ENCODE measurements at places on chromosomes 5 and 9.

DNA sequence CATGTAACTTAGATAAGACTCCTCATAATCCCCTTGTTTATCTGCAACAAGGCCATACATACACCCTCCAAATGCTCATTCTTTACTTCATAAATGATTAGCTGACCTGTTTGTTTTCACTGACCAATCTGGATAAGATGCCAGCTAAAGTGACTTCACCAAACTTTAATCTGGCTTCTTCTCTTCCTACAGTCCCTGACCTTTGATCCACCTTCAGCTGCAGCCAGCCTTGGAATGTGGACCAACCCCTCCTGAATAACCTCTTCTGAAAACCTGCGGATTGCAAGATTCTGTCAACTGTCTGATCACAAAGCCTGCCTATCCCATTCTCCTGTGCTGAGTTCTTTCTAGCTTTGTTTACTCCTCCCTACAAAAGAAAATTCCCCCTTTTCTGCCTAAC lies 476.8 kb downstream of the LRRC70 start:
- DNase-seq = no peak

GRCh38 chr9:90943341-90943740 lies 141.7 kb downstream of the SYK start:
- DNase-seq = no peak

DNA sequence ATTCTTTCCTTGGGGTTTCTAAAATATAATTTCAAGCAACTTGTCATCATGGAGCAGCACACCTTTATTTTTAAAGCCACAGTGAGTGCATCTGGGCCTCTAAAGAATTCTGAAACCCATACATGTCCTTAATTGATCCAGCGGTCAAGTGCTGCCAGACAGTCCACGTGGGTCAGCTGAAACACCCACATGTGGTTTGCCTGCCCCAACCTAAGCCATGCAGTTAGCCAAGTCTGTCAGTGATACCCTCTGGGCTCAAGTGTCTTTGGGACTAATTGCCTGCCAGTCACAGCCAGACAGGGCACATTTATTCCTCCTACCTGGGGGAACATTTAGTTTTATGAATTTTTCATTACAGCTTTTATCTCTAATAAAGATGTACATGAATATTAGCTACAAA lies 291.4 kb upstream of the SLC30A5 start:
- no peak for DNase-seq

DNA sequence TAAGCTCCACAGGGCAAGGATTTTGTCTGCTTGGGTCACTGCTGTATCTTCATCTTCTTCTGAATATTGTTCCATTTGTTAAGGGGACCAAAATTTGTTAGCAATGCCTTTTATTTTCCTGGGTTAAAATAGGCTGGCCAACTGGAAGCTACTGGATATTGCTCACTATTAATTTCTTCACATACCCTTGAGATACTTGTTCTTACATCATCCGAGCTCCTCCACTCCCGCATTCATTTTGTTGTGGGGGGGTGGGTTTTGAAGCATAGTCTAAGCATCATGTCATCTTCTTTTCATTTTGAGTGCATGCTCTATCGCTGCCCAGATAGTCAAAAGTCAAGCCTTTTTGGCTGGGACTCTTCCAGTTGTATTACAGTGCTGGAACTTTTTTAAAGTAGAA lies 42.5 kb upstream of the PIK3R1 start:
- no peak for DNase-seq

DNA sequence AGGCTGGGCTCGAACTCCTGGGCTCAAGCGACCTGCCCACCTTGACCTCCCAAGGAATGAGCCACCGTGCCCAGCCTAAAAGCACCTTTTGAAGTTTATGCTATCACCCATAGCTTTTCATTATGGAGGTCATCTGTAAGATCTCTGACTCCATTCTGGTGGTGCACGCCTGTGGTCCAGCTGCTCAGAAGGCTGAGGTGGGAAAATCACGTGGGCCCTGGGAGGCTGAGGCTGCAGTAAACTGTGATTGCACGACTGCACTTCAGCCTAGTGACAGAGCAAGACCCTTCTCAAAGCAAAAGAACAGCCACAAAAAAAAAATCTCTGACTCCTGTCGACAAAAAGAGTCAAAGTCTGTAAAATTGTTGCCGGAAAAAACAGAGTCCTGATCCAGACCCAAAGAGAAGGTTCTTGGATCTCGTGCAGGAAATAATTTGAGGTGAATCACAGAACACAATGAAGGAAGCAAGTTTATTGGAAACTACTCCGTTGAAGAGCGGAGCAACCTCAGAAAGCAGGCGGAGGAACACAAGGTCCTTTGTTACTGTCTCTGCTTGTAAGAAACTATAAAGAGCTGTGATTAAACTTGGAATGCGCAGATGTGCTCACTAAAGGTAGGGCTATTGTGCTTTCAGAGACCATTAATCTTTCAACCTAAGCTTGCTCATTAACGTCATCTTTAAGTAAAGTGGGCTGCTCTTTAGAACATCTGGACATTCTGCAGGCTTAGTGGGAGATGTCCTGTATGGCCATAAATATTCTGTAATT lies 2.0 kb upstream of the HAUS6 start:
- DNase-seq = no peak

- no peak for DNase-seq
Observed at GRCh38 chr5:61084658-61085057, 77.6 kb downstream of the SMIM15 start.

DNA sequence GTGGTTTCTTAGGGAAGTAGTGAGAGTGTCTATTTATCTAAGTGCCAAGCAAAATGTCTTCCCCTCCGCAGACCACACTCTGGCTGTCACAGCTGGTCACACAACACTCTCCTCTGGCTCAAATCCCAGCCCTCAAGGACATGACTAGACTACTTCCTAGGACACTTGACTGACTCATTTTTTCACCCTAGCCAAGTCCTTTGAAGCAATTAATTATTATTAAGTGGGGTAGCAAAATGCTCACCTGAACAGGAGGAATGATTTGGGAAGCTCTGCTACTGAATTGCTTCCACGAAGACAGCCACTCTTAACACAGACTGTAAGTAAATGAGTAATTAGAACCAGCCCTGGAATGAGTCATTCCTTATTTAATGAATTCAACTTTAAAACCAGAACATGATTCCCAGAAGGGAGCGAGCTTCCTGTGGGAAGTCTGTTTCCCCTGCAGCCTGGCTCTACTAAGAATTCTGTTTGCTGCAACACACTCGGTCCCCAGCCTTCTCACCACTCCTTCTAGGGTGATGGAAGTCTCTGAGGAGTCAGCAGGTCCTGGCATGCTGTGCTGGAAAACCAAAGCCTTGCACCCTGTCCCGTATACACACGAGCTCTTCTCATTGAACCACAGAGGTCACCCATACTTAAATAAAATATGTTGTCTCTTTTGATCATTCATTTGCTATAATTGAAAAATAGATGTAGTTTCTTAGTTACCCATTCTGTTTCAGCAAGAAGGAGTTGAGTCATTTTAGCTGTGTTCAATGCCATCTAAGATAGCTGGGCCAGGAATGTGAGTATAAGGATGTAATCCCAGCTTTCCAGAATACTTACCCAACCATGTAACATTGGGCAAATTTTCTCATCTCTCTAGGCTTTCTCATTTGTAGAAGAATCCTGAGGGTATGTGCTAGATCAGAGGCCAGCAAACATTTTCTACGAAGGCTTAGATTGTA lies 218.6 kb upstream of the RASEF start:
- DNase-seq = no peak

DNA sequence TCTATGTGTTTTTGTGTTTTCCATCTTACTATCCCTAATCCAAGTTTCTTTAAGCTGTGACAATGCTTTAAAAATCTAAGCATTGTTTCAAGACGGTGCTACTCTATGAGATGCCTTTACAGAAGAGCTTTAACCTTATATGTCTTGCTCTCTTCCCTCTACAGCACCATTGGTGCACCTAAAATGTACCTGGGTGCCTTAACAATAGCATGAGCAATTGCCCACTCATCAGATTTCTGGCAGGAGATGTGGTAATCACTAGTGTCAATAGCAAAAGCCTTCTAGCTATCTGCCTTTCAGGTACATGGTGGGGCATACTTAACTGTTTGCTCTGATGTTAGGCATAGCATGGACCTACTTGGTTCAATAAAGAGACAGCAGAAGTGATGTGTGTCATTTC lies 222.3 kb upstream of the KIF2A start:
- no peak for DNase-seq

- DNase-seq = no peak
Observed at GRCh38 chr5:142239394-142240159, 85.2 kb downstream of the SPRY4 start.

DNA sequence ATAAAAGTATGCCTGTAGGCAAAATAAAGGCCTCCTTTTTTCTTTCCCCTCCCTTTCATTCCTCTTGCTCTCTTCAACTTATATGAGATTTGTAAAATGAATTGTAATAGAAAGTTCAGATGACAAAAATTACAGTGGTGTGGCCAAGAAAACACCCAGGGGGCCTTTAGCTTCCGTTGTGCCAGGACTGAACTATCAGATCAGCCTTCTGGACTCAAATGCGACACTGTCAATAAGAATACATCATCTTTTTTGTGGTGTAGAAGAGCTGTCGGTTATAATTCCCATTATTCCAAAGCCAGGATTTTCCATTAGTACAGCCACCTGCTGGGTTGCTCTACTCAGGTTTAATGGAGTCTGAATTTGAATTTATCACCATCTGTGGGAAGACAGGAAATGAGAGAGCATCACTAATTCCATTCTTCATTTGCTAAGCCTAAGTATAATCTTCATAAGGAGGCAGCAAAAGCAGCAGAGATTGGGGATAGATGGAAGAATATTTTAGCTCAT lies 443.4 kb downstream of the ANXA1 start:
- DNase-seq = peak; percentile 27

- no peak for DNase-seq
Observed at GRCh38 chr5:178201221-178201926, 3.0 kb upstream of the HNRNPAB start.
